ENCODE measurements at places on chromosomes 13 and 19.

- DNase-seq = no peak
These were observed 4.5 kb upstream of the TIMM44 start for GRCh38 chr19:7947939-7948338.

DNA sequence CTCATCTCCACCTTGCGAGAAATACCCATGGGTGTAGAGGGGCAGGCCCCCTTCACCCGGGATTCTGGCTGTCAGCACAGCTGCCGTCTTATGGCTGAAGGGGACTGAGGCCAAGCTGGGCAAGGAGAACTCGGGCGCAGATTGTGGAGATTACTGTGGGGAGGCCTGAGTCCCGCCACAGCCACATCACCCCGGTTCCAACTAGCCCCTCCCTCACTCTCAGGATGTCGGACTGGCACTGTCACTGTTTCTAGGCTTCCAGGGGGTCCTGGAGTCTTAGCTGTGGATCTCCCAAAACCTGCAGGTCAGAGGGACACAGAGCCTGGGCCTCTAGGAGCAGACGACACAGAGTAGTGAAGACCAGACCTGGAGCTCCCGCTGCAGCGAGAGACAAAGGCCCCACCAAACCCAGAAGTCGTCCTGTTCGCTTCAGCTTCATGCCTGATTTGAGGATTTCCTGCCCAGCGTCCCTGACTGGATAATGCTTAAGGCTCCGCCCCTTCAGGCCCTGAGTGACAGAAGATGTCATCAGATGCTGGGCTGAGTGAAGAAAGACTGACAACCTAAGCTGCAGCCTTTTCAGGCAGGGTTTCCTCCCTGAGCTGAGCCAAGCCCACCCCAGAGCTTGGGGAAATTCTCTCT, 55.8 kb downstream of the ZNF93 start:
- DNase-seq = no peak

GRCh38 chr13:64538711-64539110, 2691.4 kb downstream of the PCDH9 start:
- DNase-seq = no peak

GRCh38 chr19:33784432-33784831, 12.2 kb upstream of the KCTD15 start:
- peak; percentile 25 for DNase-seq

DNA sequence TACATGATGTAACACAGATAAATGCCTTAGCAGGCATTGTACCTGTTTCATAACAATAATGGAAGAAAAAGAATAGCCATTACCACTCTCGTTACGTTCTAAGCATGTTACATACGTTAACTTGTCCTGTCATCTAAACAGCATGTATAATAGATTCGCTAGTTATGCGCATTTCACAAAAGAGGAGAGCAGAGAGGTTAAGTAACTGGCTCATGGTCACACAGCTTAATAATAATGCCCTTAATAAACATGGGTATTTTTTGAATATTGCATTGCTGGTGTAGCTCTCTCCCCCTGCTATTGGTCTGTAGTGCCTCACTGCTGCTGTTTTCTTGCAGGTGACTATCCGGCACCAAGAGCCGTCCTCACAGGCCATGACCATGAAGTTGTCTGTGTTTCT, 188.3 kb upstream of the MAB21L1 start:
- DNase-seq = no peak

DNA sequence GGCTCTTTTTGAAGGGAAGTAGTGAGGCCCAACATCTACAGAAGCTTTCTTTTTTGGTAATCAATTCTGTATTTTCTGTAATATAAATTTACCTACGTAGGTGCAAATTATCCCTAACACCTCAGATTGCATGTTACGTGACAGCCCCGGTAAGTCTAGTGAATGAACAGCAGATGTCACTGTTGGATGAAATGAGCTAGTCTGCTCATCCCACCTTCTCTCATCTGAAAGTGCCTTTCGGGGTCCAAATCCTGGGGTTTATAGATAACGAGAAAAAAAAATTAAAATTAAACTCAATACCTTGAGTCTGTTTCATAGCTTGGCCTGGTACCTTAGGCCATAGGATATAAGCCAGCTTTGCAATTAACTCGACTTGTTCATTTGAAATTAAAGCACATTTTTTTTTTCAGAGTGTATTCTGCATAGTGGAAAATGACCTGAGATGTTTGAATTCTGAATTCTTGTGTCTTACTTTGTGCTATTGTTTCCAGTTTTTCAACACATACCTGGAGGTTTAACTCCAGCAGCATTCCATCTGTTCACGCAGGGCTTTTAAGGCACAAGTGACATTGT, 548.2 kb downstream of the GPC5 start:
- DNase-seq = peak; percentile 2

DNA sequence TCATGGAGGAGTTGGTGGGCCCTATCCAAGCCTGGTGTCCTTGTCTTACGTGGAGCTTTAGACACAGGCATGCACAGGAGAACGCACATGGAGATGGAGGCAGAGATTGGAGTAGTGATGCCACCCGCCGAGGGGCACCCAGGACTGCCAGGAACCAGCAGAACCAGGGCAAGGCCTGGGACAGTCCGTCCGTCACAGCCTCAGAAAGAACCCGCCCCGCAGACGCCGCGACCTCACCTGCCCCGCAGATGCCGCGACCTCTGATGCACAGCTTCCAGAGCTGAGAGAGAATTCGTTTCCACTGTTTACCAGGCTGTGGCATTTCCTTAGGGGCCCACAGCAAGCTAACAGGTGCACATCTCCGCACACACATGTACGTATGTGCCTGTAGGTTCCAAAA, 15.3 kb downstream of the GRTP1 start:
- no peak for DNase-seq

GRCh38 chr13:75788481-75788981, 152.4 kb downstream of the LMO7 start:
- DNase-seq = peak; percentile 85

GRCh38 chr13:20174656-20175405, 14.0 kb upstream of the GJA3 start:
- DNase-seq = peak; percentile 84

DNA sequence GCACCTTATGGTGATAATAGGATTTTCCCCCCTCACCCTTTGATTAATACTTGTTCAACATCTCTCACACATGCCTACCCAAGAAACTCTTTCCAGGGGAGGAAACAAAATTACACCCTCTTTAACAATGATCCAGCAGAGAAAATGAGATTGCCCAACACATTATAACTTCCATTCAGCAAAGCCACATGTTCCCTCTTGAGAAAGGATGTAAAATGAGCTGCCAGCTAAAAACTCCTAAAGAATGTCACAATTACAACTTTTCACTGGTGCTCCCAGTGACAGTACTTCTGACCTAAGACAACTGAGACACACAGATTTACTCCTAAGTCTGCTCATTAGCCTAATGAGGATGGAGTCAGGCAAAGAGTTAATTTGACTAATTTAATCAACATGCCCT, 621.4 kb downstream of the DIAPH3 start:
- DNase-seq = no peak
